ENCODE measurements at places on chromosomes 6 and 20.

- no peak overlapping the region for H3K4me3 ChIP-seq
- DNase-seq: no peak
- H3K36me3 ChIP-seq: peaks cover 4% of the 10 kb centered on the region
- H3K4me1 ChIP-seq: peaks cover 3% of the 10 kb centered on the region
These were observed 11.5 kb upstream of the BTBD9 start for GRCh38 chr6:38651121-38651784.

GRCh38 chr20:32181606-32182005, 25.9 kb downstream of the PLAGL2 start:
- no peak overlapping the region for H3K27ac ChIP-seq
- DNase-seq: no peak
- H3K4me3 ChIP-seq: no peak overlapping the region
- peaks cover 2% of the 10 kb centered on the region for H3K36me3 ChIP-seq
- H3K27me3 ChIP-seq: no peaks in the 10 kb centered on the region

DNA sequence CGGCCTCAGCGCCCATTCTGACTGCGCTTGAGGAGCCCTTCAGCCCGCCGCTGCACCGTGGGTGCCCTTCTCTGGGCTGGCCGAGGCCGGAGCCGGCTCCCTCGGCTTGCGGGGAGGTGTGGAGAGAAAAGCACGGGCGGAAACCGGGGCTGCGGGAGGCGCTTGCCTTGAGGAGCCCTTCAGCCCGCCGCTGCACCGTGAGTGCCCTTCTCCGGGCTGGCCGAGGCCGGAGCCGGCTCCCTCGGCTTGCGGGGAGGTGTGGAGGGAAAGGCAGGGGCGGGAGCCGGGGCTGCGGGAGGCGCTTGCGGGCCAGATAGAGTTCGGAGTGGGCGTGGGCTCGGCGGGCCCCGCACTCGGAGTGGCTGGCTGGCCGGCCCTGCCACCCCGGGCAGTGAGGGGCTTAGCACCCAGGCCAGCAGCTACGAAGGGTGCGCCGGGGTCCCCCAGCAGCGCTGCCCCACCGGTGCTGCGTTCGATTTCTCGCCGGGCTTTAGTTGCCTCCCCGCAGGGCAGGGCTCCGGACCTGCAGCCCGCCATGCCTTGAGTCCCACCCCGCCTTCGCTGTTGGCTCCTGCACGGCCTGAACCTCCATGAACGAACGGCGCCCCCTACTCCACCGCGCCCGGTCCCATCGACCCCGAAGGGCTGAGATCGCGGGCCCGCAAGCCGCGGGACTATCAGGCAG, 45.7 kb upstream of the MCUR1 start:
- H3K4me3 ChIP-seq: no peak overlapping the region
- no peaks in the 10 kb centered on the region for H3K27me3 ChIP-seq
- no peak for DNase-seq
- H3K4me1 ChIP-seq: peaks cover under 1% of the 10 kb centered on the region
- H3K36me3 ChIP-seq: no peaks in the 10 kb centered on the region
- no peak overlapping the region for H3K27ac ChIP-seq

- no peaks in the 10 kb centered on the region for H3K27me3 ChIP-seq
- H3K36me3 ChIP-seq: no peaks in the 10 kb centered on the region
- peaks cover 6% of the 10 kb centered on the region for H3K4me1 ChIP-seq
- no peak overlapping the region for H3K27ac ChIP-seq
- DNase-seq: no peak
These were observed 97.2 kb downstream of the SPTLC3 start for GRCh38 chr20:13105864-13106457.

GRCh38 chr6:132961122-132961521, 146.8 kb downstream of the RPS12 start:
- peaks cover 34% of the 10 kb centered on the region for H3K4me1 ChIP-seq
- H3K4me3 ChIP-seq: no peak overlapping the region
- peaks cover 2% of the 10 kb centered on the region for H3K36me3 ChIP-seq

DNA sequence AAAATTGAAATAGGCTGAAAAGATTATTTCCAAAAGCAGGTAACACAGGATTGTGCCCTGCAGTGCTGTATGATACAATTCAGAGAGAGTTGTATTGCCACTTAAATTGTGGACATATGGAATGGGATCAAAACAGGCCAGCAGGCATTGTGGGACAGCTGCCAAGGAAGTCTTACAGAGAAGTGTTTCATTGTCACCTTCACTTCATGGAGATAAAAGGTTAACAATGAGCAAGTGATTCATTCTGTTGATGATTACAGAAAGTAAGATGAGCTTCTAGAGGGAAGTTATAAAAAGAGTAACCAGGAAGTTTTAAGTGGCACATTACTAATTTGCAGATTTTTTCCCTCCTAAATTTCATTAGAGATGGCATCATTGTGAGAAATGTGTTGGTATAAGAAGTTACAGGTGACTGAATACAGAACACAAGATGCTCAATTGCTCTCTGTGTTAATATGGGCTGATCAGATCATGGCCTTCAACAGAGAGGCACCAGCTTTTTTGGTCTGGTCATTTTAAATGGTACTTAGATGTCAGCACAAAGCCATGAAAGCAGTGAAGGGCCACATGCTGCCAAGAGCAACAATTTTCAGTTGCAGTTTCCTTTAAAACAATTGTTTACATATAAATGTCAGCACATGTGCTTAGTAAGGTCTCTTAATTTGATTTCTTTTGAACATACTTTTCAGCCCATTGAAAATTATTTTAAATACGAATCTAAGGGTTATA, 402.5 kb upstream of the FKBP1C start:
- H3K4me3 ChIP-seq: no peak overlapping the region
- no peak for DNase-seq
- H3K27me3 ChIP-seq: peaks cover 6% of the 10 kb centered on the region
- H3K27ac ChIP-seq: no peak overlapping the region

Measured in chondrocyte (in vitro differentiated cells).